ENCODE measurements at places on chromosomes 11 and 22.

GRCh38 chr11:131370901-131371790, 731 bp downstream of the NTM start:
- no peak for DNase-seq

GRCh38 chr22:17672417-17672991, 33.9 kb downstream of the BCL2L13 start:
- no peak for DNase-seq

DNA sequence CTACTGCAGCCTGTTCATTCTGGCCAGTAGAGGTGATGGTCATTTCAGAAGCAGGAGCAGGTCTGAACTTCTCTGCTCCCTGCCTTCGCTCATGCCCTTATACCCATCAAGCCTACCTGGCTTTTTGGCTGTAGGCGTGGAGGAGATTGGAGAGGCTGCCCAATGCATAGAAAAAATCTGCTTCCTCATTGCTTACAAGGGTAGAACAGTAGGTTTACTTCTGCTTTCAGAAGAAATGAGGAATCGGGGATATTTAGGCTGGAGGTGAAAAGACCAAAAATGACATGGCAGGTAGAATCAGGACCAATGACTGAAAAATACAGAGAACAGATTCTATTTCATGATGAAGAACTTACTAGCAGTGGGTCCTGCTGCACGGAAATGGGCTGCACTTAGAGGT, 72.9 kb upstream of the YWHAH start:
- no peak for DNase-seq

- peak; percentile 78 for DNase-seq
Observed at GRCh38 chr11:18706330-18707243, 8.0 kb downstream of the TMEM86A start.

DNA sequence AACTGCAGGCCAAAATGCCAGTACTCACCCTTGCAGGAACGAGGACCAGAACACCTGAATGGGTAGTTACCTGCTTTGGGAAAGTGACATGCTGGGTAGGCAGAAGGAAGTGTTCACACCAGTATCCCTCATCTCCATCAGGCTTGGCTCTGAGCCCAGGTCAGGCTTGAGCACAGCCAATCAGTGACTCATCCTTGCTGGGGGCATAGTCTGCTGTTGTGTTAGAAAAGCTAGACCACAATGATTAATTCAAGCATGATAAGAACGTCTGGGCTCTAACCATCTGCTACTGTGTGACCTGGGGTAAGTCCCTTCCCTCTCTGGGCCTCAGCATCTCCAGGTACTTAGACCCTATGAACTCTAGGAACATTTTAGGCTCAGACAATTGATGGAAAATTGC, 450.4 kb downstream of the MIAT start:
- peak; percentile 82 for DNase-seq

DNA sequence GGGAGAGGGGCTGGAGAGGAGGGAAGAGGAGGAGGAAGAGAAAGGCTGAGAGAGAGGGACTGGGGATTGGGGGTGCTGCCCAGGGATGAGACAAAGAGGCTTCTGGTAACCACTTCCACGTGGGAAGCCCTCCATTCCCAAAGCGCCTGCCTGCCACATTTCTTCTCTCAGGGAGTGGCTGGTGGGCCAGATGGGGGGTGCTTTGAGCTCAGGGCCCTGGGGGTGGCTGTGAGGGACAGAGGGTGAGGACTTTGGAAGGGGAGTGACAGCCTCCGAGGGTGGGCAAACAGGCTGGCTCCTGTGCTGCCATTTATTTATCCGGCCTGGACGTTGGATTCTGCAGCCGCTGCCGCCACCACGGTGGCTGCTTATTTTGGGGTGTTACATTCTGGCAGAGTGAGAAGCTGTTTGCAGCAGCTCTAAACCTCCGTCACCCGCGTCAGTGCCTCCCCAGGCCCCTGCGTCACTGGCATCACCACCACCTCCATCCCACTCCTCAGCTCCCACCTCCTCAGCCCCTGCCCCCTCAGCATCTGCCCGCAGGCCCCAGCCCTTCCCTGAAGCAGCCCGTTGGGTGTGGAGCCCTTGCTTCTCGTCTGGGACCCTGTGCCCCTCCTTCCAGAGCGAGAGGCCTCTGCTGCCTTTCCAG, 1.6 kb downstream of the RTN4RL2 start:
- DNase-seq = no peak

DNA sequence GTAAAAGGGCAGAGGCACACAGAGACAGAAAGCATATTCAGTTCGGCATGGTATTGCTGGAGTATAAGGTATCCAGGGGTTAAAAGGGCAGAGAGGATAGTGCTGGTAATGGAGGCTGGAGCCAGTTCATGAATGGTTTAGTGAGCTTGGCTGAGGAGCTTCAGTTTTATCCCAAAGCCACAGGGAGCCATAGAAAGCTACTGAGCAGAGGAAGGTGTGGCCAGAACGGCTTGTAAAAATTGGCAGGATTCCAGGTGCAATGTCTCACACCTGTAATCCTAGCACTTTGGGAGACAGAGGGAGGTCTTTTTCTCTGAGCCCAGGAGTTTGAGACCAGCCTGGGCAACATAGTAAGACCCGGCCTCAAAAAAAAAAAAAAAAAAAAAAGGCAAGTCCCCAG, 186.1 kb downstream of the MYO18B start:
- no peak for DNase-seq

GRCh38 chr11:61151545-61152252, 9.5 kb downstream of the VPS37C start:
- no peak for DNase-seq

DNA sequence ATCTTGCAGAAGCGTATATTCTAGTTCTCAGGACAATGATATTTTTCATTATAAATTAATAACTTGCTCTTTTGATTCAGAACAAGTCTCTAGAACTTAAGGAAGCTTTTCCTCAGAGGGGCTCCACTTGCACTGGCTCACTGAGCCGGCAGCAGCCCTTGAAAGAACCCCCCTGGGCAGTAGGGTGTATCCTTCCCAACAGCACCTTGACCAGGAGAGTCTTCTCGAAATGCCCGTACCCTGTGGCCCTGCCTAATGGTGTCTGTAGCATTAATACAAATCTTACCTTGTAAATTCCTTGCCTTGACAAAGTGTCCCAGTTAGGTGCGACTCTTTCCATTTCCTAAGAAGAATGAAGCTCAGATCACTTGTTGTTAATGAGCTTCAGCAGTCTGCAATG, 13.5 kb downstream of the PSMD13 start:
- no peak for DNase-seq

- peak; percentile 55 for DNase-seq
Observed at GRCh38 chr22:29327089-29327764, 11.7 kb upstream of the RASL10A start.

DNA sequence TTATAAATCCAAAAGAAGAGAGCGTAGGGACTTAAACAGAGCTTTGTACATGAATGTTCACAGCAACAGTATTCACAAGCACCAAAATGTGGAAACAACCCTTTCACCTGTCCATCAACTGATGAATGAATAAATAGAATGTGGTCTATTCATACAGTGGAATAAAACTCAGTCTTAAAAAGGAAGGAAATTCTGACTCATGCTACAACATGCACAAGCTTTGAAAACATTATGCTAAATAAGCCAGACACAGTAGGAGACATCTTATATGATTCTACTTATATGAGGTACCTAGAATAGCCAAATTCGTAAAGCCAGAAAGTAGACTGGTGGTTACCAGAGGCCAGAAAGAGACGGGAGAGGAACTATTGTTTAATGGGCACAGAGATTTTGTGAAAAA, 74.3 kb downstream of the SHANK2 start:
- no peak for DNase-seq

DNA sequence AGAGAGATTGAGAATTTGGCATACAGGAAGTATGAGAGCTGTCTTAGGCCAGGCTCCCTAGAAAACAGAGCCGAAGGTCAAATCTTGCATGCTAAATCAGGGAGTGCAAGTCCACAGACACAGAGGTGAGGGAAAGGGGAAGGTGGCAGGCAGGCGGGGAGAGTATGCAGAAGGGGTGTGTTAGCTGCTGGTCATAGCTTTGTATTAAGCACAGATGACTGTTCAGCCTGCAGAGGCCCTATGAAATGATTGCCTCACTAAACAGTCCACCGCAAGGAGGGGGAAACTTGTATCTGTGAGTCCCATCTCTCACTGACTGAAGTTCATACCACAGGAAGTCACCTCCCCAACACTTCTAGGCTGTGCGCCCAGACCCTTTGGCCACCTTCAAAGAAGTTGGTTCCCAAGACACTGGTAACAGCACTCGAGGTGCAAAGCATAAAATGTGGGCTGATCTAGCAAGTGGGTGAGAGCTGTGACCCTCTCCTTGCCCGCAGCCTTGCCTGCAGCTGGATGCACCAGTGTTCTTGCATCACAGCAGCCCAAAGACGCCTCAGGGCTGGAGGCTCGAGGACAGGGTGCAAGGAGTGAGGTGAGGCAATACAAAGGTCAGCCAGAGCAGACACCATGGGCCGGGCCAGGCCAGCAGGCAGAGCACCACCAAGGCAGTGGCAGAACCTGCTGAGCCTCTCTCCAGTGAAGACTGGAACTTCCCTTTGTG, 115.3 kb upstream of the TBCEL start:
- peak; percentile 39 for DNase-seq

DNA sequence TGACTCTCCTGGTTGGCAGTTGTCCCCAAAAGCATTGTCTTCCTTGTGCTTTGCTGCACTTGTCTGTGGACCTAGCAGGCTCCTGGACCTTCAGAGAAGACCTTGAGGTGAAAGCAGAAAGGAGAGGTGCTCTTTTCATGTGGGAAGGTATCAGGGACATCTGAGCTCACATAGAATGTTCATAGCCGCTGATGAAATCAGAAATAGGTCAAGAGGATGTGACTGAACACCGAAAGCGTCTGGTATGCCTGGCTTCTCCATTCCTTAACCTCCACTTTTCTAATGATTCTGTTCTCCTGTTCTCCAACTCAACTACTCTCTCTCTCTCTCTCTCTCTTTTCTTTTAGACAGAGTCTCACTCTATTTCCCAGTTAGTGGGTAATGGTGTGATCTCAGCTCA, 6.2 kb upstream of the CUL5 start:
- no peak for DNase-seq

- DNase-seq = peak; percentile 64
Observed at GRCh38 chr11:14974515-14975251, 2.5 kb upstream of the CALCA start.

DNA sequence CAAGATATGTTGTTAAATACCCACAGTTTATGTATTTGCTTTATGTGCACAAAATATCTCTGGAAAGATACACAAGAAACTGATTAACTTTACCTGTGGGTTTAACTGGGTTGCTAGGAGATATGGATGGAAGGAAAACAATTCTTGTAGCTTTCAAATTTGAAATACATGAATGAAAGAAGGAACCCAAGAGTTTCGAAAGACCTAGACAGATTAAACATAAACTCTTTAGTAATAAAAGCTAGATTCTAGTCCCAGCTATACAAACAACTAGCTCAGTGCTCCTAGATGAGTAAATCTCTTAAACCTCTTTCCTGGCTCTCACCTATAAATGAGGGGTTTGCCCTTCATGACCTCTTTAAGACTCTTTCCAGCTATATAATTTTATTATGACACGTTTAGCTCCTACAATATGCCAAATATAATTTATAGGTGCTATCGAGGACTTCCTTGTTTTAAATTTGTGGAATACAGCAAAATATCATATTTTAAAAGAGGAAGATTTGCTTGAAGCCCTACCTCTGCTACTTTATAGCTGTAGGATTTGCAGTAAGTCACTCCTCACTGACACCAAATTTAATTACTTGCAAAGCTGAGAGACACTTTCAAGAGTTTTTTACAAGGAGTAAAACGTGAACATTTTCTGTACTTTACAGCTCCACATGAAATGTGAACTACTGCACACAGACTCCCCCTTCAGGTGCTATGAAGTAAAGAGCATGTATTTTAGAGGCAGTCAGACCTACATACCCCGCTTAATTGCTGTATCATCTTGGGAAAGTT, 50.7 kb downstream of the RRAS2 start:
- DNase-seq = no peak

DNA sequence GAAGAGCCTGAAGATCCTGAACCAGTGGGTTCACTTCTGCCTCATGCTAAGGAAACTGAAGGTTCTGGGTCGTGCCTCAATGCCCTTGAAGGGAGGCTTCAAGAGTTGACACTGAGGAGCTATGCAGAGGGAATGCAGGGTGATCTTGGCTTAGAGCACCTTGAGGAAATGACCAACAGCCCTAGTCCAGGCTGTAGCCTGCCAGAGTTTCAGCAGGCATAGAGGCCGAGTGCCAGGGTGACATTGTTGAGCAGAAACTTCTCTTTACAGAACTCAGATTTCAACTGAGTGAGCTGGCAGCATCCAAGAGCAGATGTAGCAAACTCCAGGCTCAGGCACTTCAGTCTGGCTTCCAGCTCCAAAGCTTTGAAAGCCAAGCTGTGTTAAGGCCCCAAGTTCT, 23.1 kb upstream of the CAPRIN1 start:
- DNase-seq = no peak

DNA sequence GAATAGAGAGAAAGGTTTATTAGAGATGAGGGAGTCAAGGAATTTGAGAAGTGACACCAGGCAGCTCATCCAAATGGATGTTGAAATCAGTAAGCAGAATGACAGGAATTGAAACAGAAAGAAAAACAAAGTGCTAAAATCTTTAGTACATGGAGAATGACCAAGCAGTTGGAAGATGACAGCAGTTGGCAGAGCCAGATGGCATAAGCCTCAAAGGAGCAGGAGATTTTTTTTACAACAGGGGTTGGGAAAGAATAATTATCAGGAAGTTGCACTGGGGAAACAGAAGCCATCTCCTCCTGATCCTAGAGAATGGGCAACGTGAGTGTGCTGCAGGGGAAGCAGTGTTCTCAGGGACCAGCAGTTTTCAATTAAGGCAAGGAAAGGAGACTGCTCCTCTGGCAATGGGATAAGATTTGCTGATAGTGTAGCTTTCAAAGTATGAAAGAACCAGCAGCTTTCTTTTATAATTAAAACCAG, 28.9 kb downstream of the RAB39A start:
- no peak for DNase-seq

DNA sequence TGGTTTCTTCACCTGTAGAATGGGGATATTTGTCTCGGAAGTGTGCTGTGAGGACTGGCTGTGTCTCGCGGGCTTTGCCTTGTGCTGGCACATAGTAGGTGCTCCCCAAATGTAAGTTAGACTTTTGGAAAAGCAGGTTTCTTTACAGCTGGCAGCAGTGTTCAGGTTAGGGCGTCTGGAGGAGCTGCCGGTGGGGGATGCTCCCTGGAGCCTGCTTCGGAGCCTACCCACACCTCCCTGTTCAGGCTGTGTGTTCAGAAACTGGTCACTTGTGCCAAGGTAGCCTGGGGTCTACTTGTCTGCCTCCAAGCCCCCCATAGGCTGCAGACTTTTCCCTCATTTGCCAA, 60.0 kb downstream of the OTOG start:
- DNase-seq = no peak

DNA sequence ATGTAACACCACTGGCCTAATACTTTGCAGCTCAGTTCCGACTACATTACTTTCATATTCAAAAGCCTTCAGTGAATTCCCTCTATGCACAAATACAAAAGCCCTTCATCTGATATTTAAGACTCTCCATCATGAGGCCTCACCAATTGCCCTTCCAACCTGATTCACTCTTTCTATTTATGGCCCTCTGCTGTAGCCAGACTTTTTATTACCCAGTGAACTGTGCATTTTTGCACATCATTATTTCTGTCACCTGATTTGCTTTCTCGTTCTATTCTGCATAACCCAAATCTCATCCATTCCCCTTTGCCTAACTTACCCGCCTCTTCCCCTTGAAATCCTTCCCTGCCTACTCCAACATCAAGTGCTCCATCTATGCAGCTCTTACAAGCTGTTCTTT, 78.3 kb downstream of the BBOX1 start:
- no peak for DNase-seq

GRCh38 chr11:78931891-78932290, 357.2 kb upstream of the NARS2 start:
- DNase-seq = no peak
